ENCODE measurements at places on chromosomes 11 and 22.

GRCh38 chr11:91173701-91174100, 950.9 kb upstream of the CHORDC1 start:
- DNase-seq = no peak

- no peak for DNase-seq
Measured at GRCh38 chr22:49601614-49602321, 225.9 kb downstream of the BRD1 start.

DNA sequence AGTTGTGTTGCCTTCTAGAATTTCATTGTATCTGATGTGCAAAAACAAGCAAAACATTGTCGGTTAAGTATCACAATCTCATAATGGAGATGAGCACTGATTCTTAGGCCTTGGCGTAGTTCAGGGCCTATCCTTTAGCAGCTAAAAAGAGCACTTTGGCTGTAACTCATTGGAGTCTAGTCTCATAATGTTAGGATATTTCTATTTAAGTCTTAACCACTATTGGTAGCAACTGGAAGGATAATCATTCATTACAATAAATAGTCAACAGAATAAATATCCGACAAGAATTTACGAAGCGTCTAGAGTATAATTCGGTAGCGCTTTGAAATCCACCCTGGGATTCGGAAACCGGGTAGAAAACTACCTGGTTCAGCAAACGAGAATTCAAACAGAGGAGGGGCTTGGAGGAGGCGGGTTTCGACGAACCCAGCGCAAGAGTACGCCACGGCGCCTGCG, 461 bp upstream of the EED start:
- DNase-seq = no peak

- no peak for DNase-seq
Measured at GRCh38 chr11:115497303-115497702, 6.9 kb downstream of the CADM1 start.

DNA sequence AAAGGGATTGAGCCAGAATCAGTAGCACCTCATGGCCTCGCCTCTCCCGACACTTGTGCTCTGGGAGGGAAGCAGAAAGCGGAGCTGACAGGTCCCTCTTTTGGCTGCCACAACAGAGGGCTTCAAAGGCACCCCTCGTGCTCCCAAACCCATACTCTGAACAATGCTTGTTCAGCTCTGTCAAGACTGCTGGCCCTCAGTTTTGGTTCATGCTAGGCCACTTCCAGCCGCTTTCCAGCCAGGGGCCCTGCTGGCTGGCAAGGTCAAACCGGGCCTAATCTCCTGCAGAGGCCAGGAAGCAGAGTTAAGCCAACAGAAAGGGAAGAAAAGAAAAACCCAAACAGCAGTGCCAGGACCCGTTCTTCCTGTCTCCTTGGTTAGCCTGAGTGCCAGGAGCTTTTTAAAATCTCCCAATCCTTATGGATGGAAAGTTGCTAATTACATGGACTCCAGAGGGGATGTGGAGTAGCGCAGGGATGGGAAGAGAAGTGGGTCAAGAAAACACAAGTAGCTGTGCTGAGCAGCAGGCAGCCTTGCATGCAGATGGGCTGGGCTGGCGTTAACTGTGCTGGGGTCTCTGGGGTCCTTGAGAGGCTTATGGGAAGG, 150.6 kb downstream of the GRIK4 start:
- DNase-seq = no peak

DNA sequence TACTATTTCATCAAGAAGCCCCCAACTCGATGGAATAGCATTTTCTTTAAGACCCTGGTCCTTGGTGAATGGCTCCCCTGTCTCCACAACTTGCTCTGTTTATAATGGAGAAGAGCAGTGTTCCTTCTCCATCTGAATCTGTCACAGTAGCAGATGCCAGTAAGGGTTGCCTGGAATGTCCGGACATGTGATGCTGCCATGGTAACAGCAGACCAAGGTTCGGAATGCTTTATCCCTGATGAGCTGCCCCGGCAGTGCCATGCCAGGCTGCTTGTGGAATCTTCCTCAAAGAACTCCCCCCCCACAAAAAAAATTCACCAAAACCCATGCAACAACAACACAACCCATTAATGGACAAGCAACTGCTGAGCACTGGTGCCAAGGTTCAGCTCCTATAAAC, 72.5 kb downstream of the KCNC1 start:
- DNase-seq = no peak

- DNase-seq = no peak
Measured at GRCh38 chr22:23070418-23071229, at the start of gene GNAZ. Gene GNAZ, plus strand, starts transcription at chr22:23070519. Its CDS starts 25,177 bp downstream, at chr22:23095696.

- DNase-seq = no peak
Measured at GRCh38 chr11:70559516-70559915, 161.2 kb downstream of the CTTN start.

GRCh38 chr11:11732116-11732515, 109.7 kb upstream of the USP47 start:
- DNase-seq = no peak

DNA sequence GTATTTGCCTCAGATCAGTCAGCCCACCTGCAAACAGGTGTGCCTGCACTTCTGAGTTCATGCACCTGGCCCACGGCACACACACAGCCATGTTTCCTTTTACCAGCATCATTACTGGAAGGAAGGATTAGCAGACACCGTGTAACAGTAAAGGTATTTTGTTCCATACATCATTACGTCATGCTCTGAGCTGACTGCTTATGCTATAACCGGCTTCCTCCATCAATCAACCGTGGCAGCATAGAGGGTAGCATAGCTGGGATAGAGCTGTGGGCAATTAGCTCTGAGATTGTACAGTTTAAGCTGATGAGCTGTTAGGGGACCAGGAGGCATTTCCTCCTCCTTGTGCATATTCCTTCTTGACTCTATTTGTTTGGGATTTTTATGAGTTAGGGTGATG, 102.4 kb downstream of the ME3 start:
- DNase-seq = no peak

GRCh38 chr22:19877626-19878339, 23.1 kb upstream of the GNB1L start:
- no peak for DNase-seq

DNA sequence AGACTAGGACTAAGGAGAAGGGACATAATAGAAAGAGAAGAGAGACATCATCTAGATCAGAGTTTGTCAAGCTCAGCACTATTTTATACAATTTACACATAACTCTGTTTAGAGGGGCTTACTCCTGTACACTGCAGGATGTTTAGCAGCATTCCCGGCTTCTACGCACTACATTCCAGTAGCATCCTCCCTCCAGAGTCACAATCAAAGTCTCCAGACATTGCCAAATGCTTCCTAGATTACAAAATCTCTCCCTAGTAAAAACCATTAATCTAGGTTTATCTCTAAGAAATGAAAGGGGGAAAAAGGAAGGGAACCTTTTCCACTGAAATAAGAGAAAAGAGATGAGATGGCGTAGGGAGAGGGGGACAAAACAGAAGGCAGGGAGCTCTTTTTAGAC, 4.0 kb downstream of the USP28 start:
- DNase-seq = no peak

GRCh38 chr11:70579316-70579955, 181.1 kb downstream of the CTTN start:
- DNase-seq = no peak

GRCh38 chr22:39017596-39018365, 3.1 kb upstream of the APOBEC3D start:
- DNase-seq = no peak

- no peak for DNase-seq
Measured at GRCh38 chr22:36143956-36144355, 16.6 kb downstream of the APOL3 start.

- no peak for DNase-seq
Measured at GRCh38 chr11:82865841-82866240, 34.4 kb downstream of the PRCP start.

DNA sequence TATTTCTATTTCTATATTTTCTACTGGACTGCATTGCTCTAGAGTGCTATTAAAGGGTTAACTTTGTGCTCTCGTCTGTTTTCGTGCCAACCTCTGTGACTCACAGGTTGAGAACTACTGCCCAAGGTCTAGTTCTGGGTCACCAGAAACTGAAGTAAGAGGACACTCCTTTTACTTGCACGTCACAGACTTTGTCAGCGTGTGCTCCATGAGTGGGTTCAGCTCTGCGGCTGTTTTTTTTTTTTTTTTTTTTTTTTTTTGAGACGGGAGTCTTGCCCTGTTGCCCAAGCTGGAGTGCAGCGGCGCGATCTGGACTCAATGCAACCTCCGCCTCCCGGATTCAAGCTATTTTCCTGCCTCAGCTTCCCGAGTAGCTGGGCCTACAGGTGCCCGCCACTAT, 49.8 kb downstream of the CLMP start:
- no peak for DNase-seq

DNA sequence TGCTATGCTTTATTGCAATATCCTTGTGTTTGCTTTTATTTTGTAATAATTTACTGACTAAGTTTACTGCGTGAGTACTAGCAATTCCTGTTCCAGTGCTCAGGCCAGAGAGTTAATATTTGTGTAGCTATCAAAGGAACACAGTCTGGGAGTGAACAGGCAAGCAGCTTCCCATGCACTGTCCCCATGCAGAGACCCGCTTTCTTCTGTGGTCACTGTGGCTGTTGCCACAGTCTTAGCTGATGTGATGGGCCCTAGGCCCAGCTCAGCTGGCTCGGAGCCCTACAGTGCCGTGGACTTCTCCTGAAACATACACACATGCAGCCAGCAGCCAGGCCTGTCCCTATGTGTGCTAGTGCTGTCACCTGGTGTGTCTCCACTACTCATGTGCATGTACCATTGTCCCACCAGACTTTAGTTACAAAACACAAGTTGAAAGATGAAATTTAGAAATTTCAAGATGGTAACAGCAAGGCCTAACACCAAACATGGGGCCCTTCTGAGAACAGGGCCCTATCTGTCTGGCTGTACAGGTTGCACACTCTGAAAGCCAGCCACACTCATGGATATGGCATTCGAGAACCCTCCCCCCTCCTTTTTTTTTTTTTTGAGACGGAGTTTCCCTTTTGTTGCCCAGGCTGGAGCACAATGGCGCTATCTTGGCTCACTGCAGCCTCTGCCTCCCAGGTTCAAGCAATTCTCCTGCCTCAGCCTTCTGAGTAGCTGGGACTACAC, 12.3 kb upstream of the SCUBE2 start:
- DNase-seq = no peak

- no peak for DNase-seq
Measured at GRCh38 chr11:125078516-125079140, 15.5 kb downstream of the SLC37A2 start.

- no peak for DNase-seq
Measured at GRCh38 chr11:12259956-12260355, 117.4 kb upstream of the PARVA start.

DNA sequence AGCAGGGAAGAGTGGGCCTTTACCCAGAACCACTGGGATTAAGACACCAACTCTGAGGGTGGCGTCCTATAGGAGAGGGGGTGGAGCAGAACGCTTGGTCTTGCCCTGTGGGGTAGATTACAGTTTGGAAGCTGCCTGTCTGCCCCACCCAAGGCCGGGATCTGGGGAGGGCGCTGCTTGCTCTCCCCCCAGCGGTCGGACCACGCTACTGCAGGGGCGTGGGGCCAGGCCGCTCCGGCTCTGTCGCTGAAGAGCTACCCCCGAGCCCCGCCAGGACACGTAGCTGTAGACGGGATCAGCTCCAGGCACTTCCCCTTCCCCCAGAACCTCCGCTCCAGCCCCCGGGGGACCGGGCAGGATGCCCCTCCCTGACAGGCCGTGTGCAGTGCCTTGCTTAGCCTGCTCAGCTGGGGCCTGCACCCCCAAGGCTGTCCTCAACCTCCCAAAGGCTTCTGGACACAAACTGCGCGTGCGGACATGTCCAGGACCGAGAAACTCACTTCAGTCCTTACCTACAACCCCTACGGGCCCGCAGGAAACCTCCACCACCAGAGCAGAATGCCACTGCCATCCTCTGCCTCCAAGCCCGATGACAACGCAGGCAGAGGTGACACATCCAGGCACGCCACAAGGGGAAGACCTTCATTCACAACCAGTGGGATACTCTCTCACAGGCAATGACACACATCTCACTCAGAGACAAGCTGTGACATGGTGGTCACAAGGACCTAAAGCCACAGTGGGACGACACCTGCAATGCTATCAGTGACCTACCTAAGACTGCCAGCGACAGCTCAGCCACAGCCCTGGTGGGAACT, 3.6 kb downstream of the AHNAK start:
- DNase-seq = peak; percentile 56

DNA sequence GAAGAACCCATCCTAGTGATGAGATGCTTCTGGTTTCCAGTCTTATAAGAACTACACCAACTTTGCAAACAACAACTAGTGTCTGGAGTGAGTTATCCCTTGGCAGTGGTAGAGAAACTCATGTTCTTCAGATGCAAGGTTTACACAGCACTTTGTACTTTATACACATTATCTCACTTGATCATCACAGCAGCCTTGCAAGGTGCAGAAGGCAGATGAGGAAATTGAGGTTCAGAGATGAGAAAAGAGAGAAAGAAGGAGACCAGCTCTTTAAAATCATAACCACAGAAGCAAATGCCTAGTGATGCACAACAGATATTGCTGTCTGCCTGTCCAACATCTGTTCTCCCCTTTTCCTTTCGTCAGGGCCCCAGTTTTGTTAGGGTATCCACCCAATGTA, 16.7 kb upstream of the CD44 start:
- DNase-seq = no peak

- DNase-seq = no peak
Measured at GRCh38 chr11:84413549-84413948, 1127.4 kb upstream of the CCDC90B start.

- no peak for DNase-seq
Measured at GRCh38 chr11:131889760-131890581, 519.6 kb downstream of the NTM start.

DNA sequence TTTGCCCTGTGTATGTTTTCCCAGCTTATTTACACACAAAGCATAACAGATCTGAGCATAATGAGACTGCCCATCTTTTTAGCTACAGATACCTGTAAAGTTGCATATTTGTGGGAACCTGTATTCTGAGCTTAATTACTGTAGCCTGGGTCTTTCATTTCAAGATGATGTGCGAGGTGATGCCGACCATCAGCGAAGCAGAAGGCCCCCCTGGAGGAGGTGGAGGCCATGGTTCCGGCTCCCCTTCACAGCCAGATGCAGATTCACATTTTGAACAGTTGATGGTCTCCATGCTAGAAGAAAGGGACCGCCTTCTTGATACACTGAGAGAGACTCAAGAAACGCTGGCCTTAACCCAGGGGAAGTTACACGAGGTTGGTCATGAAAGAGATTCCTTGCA, 1.5 kb downstream of the PPFIA1 start:
- DNase-seq = no peak

DNA sequence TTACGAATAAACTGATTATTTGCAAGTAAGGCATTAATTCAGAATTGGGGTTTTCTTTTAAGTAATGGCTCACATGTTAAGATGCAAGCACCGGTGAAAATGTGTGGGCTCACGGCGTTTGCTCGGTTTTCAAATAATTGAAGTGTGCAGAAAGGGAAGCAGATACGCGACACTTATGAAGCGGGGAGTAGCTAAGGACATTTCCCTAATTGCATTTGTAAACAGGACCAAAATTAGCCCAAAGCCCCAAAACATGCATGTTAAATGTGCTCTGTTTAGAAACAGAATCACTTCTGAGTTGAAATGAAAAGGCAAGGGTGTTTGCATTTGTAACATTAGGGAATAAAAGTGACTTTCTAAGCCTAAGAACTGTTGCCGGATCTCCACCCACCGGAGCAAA, 61.3 kb downstream of the ELFN2 start:
- no peak for DNase-seq

Measured in hippocampal formation (tissue), 2 donors.